Osteoblast (primary cell): ENCODE measurements at places on chromosomes 16 and 17. TPM values are rescaled to one million over a fixed set of nuclear protein-coding genes. Genes with fewer than 3 reads are reported as not detected.
A peak's percentile ranks its signal among the peaks of the same experiment; 100 is the strongest.

DNA sequence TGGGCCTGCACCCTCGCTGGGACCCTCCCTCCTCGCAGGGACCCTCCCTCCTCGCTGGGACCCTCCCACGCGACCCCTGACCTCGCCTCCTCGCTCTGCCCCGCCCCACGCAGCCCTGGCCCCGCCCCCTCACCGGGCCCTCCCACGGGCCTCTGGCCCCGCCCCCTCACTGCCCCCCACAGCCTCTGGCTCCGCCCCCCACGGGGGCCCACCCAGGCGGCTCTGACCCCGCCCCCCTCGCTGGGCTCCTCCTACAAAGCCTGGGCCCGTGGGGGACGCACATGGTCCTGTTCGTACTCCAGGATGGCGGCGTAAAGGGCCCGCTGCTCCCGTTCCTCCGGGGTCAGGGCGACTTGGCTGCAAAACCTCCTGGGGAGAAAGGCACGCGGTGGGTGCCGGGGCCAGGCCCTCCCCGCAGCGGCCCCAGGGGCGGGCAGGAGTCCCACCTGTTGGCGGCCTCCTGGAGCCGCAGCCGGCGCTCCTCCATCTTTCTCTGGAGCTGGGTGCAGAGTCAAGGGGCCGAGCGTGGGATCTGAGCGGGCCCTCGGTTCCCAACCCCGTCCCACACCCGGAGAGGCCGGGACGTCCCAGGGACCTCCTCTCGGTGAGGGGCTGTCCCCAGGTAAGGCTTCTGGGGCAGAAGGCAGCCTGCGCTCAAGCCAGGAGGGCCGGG is 9.0 kb downstream of the VPS9D1 start:
- peak; percentile 99 for DNase-seq

GRCh38 chr16:11459722-11460121 is 114.5 kb downstream of the RMI2 start:
- peak; percentile 23 for DNase-seq

The CTRB1 gene
- total RNA-seq: not detected in 2 replicates

DNA sequence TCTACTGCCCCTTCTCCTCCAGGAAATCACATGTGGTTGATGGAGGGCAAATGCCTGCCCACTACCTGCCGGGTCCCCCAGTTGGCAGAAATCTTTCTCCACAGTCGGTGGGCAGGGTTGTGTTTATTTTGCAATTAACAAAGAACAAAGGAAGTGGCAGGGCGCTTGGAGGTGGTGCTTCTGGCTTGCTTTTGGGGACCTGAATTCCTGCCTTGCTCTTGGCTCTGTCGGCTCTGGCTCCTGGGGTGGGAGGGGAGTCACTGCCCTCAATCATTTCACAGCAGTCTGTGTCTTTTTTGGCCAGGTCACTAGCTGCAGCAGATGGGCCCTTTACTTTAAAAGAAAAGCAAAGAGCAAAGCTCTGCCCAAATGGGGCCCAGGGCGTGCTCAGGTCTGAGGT is 69.2 kb downstream of the C16orf78 start:
- DNase-seq: no peak

GRCh38 chr16:80846680-80847079 is 42.3 kb upstream of the CDYL2 start:
- DNase-seq: no peak

GRCh38 chr16:12459391-12460063 is 344.2 kb downstream of the CPPED1 start:
- DNase-seq: no peak

DNA sequence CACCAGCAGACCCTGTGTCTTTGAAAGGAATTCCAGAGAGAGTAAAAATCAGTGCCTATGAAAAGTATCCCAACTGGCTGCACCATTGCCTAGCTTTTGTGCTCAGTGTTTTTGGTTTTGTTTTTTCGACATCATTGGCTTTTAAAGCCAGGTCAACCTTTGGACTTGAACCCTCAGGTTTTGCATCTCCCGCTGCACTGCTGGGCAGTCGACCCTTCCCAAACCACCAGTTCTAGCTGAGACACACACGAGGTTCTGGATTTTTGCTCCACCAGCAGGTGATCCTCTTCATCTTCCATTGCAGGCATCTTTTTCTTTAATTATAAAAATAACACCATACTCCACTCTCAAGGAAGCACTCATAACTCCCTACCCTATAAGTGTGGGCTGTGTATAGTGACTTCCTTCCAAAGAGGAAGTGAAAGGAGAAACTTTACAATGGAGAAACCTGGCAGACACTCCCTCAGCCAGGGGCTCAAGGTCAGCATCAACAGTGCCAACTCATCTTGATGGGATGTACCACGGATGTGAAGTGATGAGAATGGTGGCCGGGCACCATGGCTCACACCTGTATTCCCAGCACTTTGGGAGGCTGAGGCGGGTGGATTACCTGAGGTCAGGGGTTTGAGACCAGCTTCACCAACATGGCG is 57.8 kb downstream of the BMERB1 start:
- DNase-seq: no peak

GRCh38 chr16:22681554-22682291 is 132.2 kb upstream of the HS3ST2 start:
- no peak for DNase-seq

DNA sequence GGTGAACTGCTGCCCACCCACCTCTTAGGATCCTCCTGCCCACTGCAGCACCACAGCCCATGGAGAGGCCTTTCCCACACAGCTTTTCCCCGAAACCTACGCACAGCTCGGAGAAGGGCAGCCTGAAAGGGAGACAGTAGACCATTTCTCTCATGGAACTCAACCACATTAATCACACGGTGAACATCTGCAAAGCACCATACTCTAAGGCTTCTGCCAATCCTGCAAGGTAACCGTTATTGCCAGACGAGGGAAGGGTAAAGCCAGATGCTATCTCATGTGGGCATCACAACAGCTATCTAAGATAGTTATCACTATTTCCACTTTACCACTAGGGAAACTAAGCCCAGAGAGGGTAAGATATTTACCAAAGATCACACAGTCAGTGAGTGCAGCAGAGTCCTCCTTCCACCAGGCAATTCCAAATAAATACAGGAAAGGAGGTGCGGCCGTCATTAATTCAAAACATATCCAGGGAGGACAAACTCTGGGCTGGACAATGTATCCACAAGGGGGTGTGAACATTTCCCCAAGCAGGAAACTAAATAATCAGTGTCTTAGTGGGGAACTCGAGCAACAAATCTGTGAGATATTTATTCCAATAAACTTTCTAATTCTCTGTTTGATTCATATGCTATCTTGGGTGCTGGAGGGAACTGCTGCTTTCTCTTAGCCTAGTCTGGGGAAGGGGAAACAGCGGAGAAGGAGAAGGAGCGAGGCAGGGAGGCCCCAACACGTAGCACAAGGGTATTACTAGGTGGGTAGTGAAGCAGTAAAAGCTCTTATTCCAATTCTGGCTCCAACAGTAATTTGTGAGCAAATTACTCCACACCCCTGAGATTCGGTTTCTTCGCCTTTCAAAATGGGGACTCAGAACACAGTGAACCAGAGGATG is 723 bp downstream of the TMEM186 start:
- no peak for DNase-seq

DNA sequence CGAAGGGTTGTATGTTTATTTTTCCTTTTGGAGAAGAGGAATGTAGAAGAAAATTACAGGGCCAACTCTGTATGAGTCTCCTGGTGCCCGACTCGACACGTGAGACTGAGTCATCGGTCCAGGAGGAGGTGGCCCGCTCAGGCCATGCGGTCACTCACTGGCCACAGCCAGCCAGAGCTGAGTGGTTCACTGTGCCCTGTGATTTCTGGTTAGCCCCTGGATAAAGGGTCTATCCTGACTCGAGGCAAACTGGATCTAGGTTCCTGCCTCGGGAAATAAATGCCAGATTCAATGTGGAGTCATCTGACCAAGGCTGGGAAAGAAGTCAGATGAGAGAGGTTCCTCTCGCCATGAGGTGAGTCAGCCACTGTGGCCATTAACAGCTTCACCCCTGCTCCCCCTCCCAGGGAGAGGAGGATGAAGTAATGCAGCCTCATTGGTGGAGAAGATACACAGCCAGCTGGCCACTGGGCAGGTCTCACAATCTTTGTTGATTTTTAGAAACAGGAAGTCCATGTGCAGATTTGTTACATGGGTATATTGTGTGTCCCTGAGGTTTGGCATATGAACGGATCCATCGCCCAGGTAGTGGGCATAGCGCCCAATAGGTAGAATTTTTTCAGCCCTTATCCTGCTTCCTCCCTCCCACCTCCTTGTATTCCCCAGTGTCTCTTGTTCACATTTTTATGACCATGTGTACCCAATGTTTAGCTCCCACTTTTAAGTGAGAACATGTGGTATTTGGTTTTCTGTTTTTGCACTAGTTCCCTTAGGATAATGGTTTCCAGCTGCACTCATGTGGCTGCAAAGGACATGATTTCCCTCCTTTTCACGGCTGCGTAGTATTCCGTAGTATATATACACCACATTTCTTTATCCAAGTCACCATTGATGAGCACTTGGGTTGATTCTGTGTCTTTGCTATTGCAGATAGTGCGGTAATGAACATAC is 21.7 kb upstream of the USP36 start:
- DNase-seq: peak; percentile 95

The TRPV2 gene
- 62.5 and 71.3 TPM in 2 replicates for total RNA-seq

DNA sequence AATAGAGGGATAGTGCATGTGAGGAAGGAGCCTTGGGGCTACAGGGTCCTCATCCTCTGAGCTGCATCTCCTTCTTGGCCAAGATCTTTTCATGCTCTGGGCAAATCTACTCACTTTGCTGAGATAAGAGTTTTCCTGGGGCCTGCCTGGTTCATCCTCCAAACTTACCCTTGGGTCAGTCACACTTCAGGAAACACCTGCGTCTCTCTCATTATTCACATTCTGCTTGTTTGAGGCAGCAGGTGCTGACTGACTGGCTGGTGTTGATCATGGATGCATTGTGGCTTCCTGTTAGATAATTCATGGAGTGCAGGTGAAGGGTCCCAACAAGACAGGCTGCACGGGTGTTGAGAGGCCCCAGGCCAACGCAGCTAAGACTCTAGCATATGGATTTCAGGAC is 162.6 kb downstream of the SALL1 start:
- no peak for DNase-seq

The DOC2A gene
- total RNA-seq: not detected in 2 replicates

- peak; percentile 98 for DNase-seq
Observed at GRCh38 chr16:50303605-50304466, 37.5 kb downstream of the ADCY7 start.

The PRSS21 gene
- not detected in 2 replicates for total RNA-seq

DNA sequence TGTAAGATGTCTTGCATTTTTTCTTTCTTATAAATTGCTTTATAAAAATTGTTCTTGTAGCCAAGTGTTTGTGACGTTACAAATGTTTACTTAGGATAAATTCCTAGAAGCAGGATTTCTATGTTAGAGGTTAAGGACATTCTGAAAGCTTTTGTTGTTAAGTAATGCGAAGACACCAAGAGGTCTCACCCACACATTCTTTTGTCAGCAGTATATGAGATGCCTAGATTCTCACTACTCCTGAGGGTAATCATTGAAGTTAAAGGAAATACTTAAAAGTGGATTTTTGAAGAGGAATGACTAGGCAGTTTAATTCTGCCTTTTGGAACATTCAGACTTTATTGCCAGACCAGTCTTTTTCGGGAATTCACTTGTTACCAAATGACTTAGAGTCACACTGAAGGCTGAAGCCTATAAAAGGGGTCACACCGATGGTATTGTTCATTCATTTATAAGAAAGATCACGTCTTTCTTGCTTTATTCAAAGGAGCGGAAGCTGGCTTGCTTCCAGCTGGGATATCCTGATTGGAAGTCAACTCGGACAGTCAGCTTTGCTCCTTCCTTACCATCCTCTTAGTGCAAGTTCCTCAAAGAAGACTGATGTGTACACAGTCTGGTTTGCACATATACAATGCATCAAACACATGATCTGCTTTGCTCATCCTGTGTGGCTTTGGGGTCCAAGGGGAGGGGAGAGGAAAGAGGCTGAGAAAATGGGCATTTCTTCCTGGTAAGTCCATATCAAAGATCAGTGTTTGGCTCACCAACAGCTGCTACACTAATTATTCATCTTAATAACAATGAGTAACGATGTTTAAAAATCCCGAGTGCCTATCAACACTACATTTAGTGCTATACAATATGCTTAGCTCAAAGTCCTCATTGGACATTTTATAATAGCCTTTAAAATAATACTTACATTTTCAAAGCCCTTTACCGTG is 160.0 kb downstream of the MAP2K6 start:
- DNase-seq: no peak

- no peak for DNase-seq
Observed at GRCh38 chr17:15952048-15952532, 7.2 kb downstream of the ADORA2B start.

The TP53TG3C gene
- total RNA-seq: not detected in 2 replicates

The ARL5C gene
- total RNA-seq: not detected in 2 replicates

- no peak for DNase-seq
Observed at GRCh38 chr17:61542027-61542426, 49.0 kb downstream of the NACA2 start.

DNA sequence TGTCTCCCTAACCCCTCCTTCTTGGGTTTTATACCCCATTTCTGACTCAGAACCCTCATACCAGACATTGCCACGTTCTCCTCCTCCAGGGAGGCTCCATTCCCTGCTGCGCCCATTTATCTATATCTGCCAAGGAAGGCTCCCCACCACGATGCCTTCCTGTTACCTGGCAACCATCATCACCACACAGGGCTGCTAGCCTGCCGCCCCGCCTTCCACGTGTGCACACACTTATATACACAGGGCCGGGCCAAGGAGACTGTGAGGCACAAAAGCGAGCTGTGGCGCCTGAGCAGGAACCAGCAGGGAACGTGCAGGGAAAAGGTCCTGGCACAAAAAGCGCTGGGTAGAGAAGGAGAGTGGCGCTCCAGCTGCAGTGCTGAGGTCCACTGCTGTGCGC is 261.8 kb downstream of the CBLN1 start:
- DNase-seq: no peak

DNA sequence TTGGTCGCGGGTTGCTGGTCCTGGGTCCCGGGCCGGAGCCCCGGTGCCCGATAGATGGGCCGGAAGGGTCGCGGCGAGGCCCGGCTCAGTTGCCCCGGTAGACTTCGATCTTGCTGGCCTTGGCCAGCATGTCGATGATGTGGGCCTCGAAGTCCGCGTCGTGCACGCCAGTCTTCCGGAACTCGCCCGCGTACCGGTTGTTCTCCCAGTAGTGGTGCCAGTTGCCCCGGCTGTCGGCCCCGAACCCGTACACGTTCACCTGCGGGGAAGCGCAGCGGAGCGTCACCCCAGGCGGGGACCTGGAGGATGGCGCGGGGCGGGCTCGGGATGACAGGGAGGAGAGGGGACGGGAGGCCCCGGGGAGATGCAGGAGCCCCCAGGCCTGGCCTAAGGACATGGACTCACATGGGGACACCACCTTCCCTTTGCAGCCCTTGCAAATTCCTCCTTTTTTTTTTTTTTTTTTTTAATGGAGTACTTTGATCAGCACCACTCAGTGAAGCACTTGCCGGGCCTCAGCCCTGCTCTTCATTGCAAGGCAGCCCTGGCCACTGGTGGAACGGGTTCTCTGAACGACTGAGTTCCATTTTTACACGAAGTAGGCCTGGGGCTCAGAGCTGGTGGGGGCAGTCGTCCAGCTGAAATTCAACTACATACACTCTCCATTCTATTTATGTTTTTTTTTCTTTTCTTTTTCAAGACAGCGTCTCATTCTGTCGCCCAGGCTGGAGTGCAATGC is 35.1 kb downstream of the DDX19A start:
- no peak for DNase-seq
